Activated CD8-positive, alpha-beta memory T cell treated with anti-CD3 and anti-CD28 coated beads for 1 hour (primary cell): ENCODE measurements at places on chromosomes 6 and 20.

GRCh38 chr20:37202267-37202943 is 23.1 kb upstream of the MROH8 start:
- no peak for DNase-seq

DNA sequence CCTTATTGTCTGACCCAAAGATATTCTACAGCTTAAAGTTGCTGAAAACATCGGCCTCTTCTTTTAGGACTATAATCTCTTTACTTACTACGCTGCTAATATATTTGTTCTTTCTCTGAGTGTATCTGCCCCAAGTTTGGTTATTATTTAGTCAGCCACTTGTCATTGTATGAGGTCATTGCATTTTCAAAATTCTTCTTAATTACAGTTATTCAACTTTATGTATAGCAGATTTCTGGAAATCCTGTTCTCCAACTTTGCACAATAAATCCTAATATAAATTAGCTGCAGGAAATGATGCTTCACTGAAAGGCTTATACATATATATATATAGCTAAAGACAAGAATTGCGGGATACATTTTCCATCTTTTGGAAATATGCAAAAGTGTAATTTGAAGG is 88.5 kb upstream of the HIVEP1 start:
- no peak for DNase-seq

- peak; percentile 70 for DNase-seq
These were observed 35.8 kb upstream of the SHLD1 start for GRCh38 chr20:5714261-5715041.

GRCh38 chr20:25035921-25036320 is 22.0 kb downstream of the ACSS1 start:
- DNase-seq = no peak

- DNase-seq = no peak
These were observed 476.8 kb upstream of the AGPAT4 start for GRCh38 chr6:161750686-161751085.

DNA sequence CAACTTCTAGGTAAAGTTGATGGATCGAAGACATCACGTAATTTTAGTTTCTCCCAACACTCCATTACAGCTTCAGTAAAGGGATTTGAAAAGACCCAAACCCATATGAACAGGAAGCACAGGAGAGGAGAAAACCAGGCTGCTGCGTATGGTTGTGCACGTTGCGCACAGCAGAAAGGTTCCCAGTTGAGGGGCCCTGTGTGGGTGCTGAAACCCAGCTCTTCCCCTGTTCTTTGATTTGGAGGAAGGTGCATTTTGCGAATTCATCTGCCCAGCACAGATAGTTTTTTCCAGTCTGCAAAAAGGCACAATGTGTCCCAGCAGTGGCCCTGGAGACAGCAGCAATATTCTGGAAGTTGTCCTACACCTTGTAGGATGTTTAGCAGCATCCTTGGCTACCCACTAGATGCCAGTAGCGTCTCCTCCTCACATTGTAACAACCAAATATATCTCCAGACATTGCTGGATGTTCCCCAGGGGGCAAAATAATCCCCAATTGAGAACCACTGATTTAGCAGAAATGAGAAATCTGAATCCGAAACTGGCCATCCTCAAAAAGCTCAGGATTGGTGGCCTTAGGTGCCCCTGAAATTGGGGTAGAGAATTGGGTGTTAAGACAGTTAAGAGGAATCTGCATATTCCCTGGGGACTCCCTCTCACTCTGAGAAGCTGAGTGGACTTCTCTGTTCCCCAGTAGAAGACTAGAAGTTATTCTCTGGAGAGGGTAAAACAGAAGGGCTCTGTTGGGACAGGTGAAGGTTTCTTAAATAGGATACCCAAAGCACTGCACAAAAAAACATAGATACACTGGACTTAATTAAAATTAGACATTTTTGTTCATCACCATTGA is 12.2 kb downstream of the SUN5 start:
- DNase-seq = no peak

GRCh38 chr6:13485923-13486562 is 1.4 kb downstream of the GFOD1 start:
- DNase-seq = no peak

DNA sequence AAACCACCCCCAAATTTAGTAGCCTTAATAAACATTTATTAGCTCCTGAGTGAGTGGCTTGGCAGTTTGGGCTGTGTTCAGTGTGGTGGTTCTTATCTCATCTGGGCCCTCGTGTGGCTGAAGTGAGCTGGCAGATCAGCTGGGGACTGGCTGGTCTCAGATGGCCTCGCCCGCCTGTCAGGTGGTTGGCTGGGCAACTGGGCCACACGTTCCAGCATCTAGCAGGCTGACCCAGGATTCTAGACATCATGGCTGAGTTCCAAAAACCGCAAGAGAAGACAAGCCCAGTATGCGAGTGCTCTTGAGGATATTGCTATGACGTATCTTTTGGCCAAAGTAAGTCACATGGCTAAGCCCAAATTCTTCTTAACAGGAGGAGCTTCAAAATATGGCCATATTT is 28.9 kb downstream of the EIF2S2 start:
- DNase-seq = no peak

DNA sequence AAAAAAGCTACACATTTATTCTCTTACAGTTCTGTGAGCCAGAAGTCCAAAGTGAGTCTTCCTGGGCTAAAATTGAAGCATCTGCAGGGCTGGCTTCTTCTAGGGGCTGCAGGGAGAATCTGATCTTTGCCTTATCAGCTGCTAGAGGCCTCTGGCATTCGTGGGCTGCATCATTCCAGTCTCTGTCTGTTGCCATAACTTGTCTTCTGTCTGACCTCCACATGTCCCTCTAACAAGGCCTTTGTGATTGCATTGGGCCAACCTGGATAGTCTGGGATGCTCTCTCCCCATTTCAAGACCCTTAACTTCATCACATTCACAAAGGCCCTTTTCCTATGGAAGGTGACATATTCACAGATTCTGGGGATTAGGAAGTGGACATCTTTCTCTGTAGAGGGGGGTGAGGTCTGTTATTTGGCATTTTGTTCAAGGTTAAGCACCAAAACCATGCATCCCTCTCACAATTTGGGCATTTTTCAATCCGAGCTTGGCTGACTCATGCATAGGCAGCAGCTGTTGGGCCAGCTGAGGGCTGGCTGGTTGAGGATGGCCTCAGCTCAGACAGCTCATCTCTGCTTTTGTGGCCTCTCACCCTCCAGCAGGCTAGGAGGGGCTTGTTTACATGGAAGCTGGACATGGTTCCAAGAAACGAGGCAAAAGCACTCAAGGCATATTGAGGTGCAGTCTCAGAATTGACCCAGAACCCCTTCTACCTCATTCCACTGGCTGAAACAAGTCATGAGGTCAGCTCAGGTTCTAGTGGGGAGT is 116.1 kb upstream of the NXT1 start:
- DNase-seq = no peak

DNA sequence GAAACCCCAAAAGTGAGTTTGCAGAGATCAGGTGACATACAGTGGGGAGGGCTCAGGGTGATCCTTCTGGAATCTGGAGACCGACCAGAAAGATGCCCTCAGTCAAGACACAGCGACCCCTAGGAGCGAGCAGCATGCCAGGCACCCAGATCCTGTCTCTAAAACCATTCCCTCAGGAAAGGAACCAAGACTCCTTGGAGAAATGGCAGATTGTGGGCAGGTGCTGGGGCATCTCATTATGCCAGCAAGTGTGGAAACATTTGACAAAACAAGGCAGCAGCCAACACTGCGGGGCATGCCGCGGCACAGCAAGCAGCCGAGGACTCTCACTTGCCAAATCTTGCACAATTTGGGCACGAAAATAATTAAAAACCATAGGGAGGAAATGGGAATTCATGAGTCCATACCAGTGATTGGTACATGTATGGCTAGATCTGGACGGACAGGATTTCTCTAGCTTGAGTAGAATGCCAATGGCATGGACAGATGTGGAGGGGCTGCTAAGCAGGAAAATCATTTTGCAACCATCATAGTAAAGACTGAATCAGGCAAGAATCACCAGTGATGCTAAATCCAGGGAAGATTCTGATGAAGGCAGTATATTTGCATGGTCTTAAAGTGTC is 76.9 kb downstream of the GINS1 start:
- no peak for DNase-seq

- DNase-seq = no peak
These were observed 326.6 kb upstream of the RNF24 start for GRCh38 chr20:4341804-4342485.

DNA sequence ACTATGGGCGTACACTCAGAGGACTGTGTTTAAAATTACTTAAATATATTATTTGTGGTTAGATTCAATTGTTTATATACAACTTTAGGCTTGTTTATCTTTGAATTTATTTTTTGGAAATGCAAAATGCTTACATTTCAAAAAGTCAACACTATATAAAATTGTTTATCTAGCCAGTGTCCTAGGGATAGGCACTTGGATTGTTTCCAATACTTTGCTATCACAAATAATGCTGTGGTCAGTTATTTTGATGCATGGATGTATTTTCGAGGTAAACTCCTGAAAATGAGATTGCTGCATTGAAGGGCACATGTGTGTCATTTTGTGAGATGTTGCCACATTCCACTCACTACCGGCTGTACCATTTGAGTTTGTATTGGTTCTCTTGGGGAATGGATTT is 213.9 kb downstream of the SLC24A3 start:
- DNase-seq = no peak

DNA sequence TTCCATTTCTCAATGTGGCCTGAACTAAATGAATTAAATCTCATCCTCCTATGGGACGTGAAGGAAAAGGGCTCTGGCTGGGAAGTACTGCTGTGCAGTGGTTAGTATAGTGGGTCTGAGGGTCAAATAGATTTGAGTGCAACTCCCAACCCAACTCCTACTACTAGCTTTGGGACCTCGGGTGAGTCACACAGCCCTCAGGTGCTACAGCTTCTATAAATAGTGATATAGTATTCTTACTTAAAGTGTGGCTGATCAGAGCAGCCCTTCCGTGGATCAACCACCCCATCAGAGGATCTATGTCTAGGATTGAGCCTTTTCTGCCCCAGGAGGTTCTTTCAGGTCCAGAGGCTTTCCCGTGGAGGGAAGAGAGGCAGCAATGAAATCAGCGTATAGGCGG is 904 bp upstream of the UST start:
- DNase-seq = no peak

- DNase-seq = no peak
These were observed 792 bp upstream of the FUT9 start for GRCh38 chr6:96014846-96015517.

DNA sequence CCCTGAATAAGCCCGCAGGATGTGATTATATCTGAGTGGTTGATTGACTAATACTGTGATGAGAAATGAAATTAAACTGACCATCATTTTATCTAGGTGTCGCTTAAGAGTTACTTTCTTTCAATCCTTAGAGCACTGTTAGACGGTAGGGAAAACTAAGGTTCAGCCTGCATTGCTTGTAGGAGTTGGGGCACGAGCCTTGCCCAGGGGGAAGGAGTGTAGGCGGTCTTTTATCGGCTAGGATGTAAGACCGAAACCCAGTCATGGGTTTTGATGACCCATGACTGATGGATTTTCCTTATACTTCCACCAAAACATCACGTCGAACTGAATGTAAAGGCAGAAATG is 392 bp upstream of the TASP1 start:
- no peak for DNase-seq

DNA sequence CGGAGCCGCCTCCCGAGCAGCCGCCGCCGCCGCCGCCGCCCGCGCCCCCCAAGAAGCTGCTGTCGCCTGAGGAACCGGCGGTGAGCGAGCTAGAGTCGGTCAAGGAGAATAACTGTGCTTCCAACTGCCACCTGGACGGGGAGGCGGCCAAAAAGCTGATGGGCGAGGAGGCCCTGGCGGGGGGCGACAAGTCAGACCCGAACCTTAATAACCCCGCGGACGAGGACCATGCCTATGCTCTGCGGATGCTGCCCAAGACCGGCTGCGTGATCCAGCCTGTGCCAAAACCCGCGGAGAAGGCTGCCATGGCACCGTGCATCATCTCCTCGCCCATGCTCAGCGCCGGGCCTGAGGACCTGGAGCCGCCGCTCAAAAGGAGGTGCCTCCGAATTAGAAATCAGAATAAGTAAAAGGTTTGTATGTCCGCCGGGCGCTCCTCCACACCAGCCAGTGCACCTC is 145.2 kb downstream of the SOBP start:
- DNase-seq = no peak

- no peak for DNase-seq
These were observed 447 bp downstream of the MCM3 start for GRCh38 chr6:52284131-52284459.

DNA sequence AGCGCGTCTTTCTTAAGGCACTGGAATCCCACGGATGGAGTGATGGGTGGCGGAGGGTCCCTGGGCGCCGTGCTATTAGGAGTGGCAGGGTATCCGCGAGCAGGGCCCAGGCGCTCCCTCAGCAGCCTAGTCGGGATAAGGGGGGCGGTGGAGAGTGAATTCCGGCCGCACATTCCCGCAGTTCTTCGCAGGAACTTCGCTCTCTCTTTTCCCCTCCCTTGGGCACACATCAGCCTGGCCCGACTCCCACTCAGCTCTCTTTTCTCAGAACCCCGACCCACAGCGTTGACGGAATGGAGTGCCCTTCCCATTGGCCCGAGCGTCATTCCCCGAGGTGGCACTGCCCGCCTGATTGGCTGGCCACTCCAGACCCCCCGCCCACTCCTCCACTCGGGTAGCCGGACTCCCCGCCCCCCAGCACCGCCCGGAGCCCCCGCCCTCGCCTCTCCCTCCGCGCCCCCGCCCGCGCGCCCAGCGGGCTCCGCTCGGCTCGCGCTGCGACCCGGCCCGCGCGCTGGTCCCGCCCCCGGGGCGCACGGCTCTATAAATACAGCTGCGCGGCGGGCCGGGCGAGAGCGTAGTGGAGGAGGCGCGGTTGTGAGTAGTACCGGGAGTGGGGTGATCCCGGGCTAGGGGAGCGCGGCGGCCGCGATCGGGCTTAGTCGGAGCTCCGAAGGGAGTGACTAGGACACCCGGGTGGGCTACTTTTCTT is at the start of gene ID4:
ID4 (plus strand) TSS at position 572 of the 712 bp plus-strand sequence. CDS start 385 bp downstream, outside the sequence.
- no peak for DNase-seq

- no peak for DNase-seq
These were observed 17.2 kb downstream of the GDAP1L1 start for GRCh38 chr20:44264287-44264686.

GRCh38 chr6:41236276-41236675 is 8.1 kb downstream of the TREML4 start:
- DNase-seq = no peak

GRCh38 chr6:75204217-75204958 is 1.5 kb downstream of the COL12A1 start:
- DNase-seq = no peak

- no peak for DNase-seq
These were observed 73.9 kb downstream of the GFOD1 start for GRCh38 chr6:13413466-13413862.
